ENCODE measurements at places on chromosomes 7 and 10.

GRCh38 chr10:31961277-31962074, 32.8 kb upstream of the ARHGAP12 start:
- DNase-seq: peak; percentile 70

- no peak for DNase-seq
These were observed 352.8 kb upstream of the VSTM2A start for GRCh38 chr7:54189330-54189729.

- DNase-seq: no peak
These were observed 12.9 kb upstream of the HOXA2 start for GRCh38 chr7:27115221-27116026.

GRCh38 chr10:117413928-117414618, 38.8 kb upstream of the PDZD8 start:
- DNase-seq: no peak

DNA sequence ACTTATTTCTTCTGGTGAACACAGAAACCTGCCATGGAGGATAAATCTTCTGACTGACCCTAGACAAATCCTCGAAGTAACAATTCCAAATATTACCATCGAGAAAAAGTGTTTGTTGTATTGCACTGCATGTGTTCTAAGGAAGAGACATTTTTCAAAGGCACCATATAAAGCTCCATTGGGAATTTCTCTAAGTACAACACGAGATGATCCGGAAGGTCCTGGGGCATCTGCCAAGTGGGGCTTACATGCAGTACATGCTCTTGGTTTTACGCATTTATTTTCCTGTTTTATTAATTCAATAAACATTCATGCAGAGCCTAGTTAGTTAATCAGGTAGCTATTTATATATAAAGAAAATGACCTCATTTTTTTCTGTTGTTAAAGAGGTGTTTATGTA, 692.0 kb upstream of the IGFBP3 start:
- DNase-seq: no peak

GRCh38 chr10:44009891-44010632, 361.4 kb upstream of the ZNF32 start:
- no peak for DNase-seq

- DNase-seq: no peak
These were observed 117.4 kb downstream of the CABCOCO1 start for GRCh38 chr10:61779950-61780659.

DNA sequence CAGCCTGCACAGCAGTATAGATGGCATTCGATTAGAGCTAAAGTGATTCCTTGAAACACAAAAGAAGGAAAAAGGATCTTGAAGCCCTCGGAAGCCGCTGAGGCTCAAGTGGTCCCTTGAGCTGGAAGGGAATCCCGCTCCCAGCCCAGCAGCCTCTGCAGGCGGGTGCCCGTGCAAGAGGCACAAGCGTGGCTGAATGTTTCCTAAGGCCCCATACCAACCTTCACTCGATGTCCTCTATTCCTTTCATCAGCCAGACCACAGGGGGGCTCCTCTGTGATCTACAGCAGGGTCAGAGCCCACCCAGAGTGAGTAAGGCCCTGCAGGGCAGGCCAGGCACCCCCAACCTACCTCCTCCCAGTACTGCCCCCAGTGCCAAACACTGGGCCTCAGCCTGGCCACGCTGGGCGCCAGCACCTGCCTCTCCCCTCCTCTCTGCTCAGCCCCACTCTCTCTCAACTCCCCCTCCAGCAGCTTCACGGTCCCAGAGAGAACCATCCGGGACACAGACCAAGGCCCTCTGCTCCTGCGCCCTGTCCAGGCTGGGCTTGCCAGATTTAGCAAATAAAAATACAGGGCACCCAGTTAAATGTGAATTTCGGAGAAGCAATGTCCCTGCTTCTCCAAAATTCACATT, 30.5 kb downstream of the EBF3 start:
- no peak for DNase-seq

GRCh38 chr10:60541451-60541850, 151.8 kb upstream of the ANK3 start:
- DNase-seq: no peak

- DNase-seq: no peak
These were observed 27.4 kb upstream of the PRKAG2 start for GRCh38 chr7:151904270-151904669.

DNA sequence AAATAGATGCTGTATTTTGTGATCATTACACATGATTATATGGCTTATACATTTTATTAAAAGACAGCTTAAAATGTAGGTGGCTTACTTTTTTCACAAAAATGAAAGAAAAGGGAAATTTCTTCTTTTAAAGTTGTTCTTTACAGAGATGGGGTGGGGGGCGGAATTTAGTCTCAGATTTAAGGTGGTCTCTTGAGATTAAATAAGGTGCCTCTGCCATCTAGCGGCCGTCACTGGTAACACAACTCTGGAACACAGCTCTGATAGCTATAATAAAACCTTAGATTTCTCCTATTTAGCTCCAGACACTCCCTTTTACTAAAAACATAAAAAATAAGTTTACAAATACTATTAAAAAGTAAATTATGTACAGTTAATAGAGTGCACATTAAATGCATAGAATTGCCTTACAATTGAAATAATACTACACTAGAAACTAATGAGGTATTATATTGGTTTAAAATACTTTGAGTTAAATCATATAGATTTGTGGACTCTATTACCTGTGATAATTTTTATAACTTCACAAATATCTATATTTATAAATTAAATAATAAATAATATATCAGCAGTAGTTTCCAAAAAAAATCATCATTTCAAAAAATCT, 210.9 kb downstream of the DGKB start:
- no peak for DNase-seq
